ENCODE measurements at places on chromosomes 5 and 9.

DNA sequence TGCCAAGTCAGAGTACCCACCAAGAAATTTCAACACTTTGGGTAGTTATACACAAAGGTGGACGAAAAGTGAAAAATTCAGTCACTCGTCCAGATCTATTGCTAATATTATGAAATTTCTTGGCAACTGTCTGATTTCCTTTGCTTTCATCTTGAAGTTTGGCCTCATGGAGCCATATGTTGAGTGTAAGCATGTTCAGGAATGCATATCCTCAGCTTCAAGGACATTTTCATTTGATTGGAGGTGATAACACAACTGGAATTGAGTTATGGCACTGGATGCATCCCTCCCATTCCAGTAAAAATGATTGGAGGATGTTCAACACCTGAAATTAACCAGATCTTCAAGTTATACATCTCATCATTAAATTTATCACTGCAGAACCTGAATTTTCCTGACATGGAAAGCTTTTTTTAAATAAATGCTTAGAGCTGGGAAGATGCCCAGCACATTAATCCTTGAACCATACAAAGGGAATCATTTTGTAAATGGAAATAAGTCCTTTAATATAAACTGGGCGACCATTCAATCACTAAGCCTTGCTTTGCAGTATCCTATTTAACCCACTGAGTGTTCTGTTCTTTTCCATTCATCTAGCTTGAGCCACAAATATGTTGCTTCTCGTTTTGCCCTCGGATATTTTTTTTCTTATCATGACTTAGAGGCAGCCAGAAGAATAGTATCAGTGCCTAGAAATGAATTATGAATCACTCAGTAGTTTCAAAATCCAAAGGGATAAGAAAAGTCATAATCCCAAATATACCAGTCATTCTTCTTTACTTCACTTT lies 273.7 kb upstream of the PIK3R1 start:
- H3K27ac ChIP-seq: no peak overlapping the region
- no peak for DNase-seq
- no peaks in the 10 kb centered on the region for H3K4me1 ChIP-seq
- no peaks in the 10 kb centered on the region for H3K36me3 ChIP-seq

- peaks cover 3% of the 10 kb centered on the region for H3K27me3 ChIP-seq
- H3K27ac ChIP-seq: no peak overlapping the region
These were observed 37.1 kb downstream of the GLIS3 start for GRCh38 chr9:4262735-4263141.

GRCh38 chr9:92637886-92638620 lies 31.9 kb downstream of the IPPK start:
- DNase-seq: no peak
- H3K36me3 ChIP-seq: peaks cover 96% of the 10 kb centered on the region
- H3K27me3 ChIP-seq: no peaks in the 10 kb centered on the region
- no peak overlapping the region for H3K27ac ChIP-seq

DNA sequence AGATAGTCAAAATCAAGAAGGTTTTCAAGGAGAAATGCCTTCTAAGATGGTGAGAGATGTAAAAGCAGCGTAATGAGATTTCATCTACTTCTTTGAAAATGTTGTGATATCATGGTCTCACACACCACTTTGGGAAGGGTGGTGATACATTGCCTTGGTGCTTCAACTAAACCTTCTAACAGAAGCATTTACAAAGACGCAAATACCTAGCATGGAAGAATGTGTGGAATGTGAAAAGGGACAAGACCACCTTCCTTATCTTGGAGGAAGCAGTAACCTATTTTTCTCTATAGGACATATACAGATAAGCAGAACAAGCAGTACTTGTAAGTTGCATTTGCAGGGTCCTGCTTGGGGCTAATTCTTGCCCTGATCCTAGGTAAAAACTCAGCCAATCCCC lies 38.8 kb downstream of the PCA3 start:
- no peaks in the 10 kb centered on the region for H3K27me3 ChIP-seq
- H3K4me3 ChIP-seq: no peak overlapping the region
- no peak overlapping the region for H3K27ac ChIP-seq
- DNase-seq: no peak
- no peaks in the 10 kb centered on the region for H3K4me1 ChIP-seq
- H3K36me3 ChIP-seq: no peaks in the 10 kb centered on the region

DNA sequence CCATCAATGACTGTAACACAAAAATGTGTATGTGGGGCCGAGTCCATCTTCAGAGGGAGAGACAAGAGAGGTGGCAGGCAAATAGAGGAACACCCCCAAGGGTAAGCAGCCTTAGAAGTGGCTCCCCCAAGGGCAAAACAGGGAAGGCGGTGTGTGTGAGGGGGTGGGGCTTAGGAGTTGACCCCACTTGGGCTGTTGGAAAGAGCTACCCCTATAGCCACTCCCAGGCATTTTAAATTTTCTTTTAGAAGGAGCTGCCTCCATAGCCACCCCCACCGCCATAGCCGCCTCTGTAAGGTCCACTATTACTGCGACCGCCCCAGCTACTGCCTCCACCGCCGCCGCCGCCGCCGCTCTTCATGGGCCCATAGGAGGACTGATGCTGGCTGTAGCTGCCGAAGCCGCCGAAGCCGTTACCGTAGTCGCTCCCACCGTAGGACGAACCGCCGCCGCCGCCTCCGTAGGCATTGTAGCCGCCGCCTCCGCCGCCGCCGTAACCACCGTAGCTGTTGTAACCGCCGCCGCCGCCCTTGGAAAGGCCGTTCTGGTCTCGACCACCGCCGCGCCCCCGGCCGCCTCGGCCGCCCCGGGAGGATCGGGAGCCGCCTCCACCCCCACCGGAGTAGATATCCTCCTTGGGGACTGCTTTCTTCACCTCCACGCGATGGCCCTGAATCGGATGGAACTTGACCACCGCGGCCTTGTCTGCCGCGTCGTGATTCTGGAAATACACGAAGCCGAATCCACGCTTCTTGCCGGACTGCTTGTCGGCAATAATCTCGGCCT lies 1.1 kb downstream of the HNRNPA0 start:
- peak; percentile 68 for DNase-seq
- H3K36me3 ChIP-seq: no peaks in the 10 kb centered on the region
- peak overlapping the region; percentile 100 for H3K27ac ChIP-seq
- H3K4me3 ChIP-seq: peak overlapping the region; percentile 95
- peaks cover 25% of the 10 kb centered on the region for H3K4me1 ChIP-seq

DNA sequence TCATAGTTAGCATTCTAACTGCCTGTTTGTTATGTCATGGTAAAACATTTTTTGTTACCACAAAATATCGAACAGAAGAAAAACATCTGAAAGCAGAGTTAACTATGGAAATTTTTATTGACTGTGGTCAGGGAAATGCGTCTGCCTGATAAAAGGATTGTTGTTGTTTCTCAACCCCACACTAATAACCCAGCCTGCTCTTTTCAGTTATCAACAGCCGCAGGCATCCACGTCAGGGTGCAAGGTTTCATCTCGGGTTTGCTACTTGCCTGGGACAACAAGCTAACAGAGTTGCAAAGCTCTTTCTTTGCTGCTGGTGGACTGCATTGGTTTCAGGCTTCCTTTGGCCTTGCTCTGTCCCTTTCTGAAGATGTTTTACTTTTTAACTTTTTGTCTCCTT lies 969.2 kb downstream of the CDH18 start:
- no peaks in the 10 kb centered on the region for H3K27me3 ChIP-seq
- H3K27ac ChIP-seq: no peak overlapping the region
- H3K4me1 ChIP-seq: no peaks in the 10 kb centered on the region
- H3K4me3 ChIP-seq: no peak overlapping the region

DNA sequence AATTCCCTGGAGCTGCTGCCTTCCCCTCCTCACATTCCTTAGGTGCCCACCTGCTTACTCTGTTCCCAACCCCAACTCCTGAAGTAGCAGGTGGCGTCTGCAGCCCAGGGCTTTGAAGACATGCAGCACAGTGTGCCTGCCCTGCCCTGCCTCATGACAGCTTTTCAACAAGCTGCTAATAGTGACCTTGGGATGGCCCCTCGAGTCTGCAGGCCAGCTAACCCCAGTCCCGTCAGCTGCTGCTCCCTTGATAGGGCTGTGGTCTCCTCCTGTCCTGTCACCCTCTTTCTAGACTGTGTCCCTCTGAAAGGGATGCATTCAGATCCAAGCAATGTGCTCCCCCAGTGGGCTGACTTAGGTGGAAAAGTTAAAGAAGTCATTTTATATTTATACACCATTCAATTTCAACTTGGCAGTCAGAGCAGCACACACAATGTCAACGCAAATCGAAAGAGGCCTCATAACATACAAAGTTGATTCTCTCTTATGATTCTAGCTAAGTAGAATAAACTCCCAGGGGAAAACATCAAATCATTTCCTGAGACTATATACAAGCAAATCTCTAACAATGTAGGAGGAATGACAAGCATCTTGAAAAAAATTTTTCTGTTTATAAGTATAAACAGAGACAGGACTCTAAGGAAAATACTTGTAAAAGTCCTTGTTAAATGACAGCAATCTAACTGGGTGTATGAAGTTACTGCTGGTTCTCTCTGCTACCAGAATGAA lies 37.9 kb downstream of the ADRB2 start:
- no peak for DNase-seq
- H3K4me3 ChIP-seq: no peak overlapping the region
- peaks cover 25% of the 10 kb centered on the region for H3K4me1 ChIP-seq
